ENCODE measurements at places on chromosomes 11 and 22.

GRCh38 chr11:125401235-125401634, 94.8 kb downstream of the FEZ1 start:
- DNase-seq = no peak

GRCh38 chr22:45310331-45310976, 720 bp downstream of the FAM118A start:
- no peak for DNase-seq

GRCh38 chr11:76947190-76947589, 86.5 kb downstream of the ACER3 start:
- DNase-seq = no peak

DNA sequence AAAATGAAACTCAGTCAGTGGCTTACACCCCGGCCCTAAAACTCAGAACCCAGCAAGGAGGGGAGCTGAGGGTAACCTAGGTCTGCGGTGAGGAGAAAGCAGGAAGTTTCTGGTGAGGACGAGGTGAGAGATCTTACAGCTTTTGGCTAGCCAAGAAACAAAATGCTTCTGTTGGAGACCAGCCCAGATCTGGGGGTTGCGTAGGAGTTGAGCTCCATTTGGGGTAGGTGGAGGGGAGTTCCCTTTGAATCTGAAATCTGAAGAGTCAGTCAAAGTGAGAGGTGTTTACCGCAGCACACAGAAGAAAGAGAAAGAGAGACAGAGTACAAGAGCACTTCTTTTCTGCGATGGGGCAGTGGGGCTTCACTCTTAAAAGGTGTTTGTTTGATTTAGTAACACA, 29.6 kb downstream of the EHF start:
- no peak for DNase-seq

DNA sequence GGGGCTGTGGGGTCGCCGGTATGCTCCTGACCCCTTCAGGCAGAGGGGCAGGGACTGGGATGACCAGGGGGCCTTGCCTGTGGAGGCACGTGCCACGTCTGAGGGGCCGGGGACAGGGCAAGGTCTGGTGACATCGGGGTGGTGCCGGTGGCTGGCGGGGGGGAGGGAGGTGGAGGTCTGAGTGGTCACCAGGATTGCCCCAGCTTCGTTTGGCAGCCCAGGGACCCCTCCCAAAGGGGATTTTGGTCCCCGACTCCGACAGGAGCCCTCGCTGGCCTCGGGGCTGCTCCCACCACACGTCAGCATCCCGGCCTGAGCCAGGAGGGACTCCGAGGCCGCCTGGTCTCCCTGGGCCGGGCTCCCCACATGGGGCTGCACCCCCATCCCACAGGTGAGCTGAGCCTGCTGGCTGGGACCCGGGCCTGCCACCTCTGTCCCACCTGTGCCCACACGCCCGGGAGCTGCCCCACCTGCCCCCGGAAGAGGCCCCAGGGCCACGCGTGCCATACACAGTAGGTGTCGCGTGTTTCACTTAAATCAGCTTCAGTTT, 1.1 kb upstream of the MUC6 start:
- DNase-seq = no peak

DNA sequence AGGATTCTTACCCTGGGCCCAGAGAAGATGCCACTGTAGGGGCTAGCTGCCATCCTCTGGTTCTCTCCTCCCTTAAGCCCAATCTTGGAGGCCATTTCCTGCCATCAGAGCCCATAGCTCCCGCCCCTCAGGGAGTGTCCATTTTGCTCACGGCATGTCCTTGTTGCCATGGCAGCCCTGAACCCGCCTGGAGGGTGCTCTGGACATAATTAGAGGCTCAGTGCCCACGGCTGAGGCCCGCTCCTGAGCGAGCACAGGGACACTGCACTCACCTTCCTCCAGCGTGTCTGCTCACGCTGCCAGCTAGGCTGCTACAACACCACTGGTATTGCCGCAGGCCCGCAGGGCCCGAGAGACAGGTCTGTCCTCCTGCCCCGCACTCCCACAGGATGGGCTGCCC, 11.1 kb upstream of the SUSD2 start:
- no peak for DNase-seq

- peak; percentile 36 for DNase-seq
Measured at GRCh38 chr11:41897991-41898390, 438.5 kb upstream of the LRRC4C start.

GRCh38 chr11:115466122-115466521, 38.1 kb downstream of the CADM1 start:
- DNase-seq = no peak

DNA sequence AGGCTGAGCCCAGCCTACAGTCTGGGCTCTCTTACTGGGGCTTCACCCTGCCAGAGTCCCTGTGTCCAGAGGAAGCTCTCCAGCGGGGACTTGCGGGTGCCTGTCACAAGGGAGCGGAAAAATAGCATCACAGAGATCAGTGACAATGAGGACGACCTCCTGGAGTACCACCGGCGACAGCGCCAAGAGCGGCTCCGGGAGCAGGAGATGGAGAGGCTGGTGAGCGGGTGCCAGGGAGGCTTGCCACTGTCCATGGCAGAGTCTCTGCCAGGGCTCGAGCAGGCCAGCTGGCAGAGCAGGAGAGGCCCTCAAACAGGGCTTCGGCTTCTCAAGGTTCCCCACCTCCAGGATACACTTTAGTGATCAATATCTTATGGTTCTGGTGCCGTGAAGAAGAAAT, 21.0 kb downstream of the PHLDB1 start:
- DNase-seq = no peak

- DNase-seq = no peak
Measured at GRCh38 chr11:77407613-77408012, 66.3 kb downstream of the PAK1 start.

DNA sequence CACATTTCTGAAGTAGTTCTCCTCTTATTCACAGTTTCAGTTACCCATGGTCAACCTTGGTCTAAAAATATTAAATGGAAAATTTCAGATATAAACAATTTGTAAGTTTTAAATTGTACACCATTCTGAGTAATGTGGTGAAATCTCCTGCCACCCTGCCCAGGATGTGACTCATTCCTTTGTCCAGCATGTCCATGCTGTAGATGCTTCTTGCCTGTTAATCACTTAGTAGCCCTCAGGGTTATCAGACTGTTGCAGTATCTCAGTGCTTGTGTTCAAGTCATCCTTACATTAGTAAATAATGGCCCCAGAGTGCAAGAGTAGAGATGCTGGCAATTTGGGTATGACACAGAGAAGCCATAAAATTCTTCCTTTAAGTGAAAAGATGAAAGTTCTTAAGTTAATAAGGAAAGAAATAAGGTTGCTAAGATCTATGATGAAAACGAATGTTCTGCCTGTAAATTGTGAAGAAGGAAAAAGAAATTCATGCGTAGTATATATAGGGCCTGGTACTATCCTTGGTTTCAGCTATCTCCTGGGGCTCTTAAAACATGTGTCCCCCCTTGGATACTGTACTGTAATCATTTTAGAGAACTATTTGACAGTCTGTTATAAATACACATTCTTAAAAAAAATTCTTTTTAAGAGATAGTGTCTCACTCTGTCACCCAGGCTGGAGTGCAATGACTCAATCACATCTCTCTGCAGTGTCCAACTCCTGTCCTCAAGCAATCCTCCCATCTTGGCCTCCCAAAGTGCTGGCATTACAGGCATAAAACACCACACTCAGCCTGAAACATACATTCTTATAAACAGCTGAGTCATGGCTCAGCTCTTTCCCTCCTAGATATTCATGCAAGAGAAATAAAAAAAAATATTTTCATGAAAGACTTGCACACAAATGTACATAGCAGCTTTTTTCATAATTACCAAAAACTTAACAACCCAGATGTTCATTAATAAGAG, 31.3 kb downstream of the MTNR1B start:
- DNase-seq = no peak

GRCh38 chr22:29328566-29329500, 13.3 kb upstream of the RASL10A start:
- no peak for DNase-seq

GRCh38 chr11:131977231-131977630, 606.8 kb downstream of the NTM start:
- DNase-seq = no peak

DNA sequence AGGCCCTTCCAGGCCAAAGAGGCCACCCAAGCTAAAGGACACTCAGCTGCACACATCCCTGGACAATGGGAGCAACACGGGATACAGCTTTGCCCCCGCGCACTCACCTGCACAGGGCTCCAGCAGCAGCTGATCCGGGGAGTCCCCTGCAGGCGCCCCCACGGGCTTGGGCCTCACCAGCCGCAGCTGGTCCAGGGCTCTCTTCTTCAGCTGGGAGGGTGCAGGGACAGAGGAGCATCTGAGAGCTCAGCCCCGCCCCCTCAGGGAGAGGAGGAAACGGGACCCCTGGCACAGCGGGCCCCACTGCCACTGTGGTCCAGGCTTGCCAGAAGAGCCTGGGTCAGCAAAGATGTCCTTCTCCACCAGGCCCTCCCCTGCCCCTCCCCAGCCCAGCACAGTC, 7.8 kb upstream of the MFNG start:
- DNase-seq = no peak

DNA sequence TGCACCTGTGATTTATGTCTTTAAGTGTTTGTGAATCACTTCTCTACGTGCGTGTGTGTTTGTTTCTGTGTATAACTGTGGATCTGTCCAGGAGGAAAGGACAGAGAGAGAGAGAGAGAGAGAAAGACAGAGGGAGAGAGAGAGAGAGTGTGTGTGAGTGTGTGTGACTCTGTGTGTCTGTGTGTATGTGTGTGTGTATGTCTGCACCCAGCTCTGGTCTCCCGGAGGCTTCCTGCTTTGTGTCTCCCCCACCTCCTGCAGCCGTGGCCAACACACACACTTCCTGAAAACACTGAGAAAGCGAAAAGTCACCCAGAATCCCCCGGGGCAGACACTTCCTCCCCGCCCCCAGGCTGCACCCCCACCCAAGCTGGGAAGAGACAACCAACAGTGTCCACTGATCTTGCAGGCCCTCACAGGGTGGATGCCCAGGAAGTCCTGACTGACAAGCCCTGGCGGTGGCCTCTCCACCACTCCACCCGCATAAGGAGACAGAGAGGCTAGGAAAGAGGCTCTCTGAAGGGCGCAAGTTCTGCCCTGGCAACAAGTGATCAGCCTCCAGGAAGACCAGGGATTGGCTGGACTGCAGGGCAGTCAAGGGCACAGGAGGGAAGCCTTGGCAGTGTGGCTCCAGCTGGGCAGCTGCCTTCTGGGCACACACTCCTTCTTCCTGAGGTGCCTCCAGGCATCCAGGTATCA, 30.0 kb downstream of the ARAP1 start:
- peak; percentile 89 for DNase-seq

- no peak for DNase-seq
Measured at GRCh38 chr22:17633998-17634323, 4.6 kb upstream of the BCL2L13 start.

DNA sequence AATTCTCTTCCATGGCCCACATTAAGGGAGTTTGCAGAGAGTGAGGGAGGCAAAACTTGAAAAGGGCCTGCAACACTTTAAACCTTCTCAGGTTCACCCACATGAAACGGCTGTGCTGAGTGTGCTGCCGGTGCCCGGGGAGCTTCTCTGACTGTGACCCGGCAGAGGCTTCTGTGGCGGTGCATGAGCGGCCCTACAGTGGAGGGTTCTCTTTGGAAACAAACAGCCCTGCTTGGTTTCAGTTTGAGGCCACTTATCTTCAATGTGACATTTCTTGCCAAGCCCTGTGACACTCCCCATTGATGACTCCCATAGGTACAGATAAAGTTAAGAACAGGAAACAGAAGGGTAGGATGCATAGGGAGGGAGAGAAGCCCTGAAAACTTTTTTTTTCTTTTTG, 31.8 kb downstream of the FAM118A start:
- DNase-seq = no peak

- no peak for DNase-seq
Measured at GRCh38 chr22:20128902-20129746, 2.5 kb upstream of the ZDHHC8 start.

DNA sequence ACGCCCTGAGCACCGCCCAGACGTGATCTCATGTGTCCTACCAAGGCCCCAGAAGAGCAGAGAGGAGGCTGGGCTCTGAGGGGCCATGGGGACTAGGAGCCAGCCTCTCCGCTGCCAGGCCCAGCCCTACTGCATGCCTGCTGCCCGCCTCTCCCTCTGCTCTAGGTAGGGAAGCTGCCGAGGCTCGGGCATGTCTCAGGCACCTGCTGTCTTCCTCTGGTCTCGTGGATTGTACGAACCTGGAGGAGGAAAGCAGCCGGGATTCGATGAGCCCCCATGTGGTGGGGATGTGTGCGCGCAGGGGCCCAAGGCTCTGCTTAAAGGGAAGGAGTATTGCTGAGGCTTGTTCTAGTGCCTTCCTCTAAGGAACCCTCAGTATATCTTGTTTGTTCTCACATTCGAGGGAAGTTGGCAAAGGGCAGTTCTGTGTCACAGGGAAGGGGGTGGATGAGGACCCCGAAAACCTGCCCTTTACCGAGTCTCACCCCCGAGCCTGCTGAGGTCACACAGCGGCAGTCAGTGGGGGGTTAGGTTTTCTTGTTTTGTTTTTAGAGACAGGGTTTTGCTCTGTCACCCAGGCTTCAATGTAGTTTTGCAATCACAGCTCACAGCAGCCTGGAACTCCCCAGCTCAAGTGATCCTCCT, 21.2 kb downstream of the DAGLA start:
- no peak for DNase-seq

GRCh38 chr11:118921929-118922744, 3.6 kb downstream of the BCL9L start:
- no peak for DNase-seq

DNA sequence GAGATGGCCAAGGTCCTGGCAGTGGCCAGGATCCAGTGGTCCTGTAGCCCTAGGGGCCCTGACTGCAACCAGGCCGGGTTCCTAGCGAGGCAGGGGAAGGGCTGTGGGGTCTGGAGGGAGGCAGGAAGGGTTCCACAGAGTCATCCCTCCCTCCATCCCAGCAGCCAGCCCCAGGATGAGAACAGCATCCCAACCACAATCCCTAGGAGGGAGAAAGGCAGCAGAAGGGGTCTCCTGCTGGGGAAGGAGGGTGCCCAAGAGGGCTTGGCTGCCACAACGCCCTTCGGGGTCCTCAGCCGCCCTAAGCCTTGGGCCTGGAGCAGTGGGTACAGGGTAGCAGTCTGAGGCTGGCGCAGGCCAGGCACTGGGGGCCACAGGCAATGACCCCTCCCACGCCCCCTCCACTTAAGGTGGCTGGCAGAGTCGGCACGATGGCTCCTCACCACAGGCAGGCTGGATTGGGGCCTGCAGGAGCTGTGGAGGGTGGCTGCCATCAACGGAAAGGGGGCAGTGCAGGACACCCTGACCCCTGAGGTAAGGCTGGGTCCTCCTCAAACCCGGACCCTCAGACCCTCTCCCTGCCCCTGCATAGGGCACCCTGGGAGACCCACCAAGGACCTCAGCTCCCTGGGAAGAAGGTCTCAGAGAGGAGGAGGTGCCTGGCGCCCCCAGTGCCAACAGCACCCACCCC, 7.2 kb downstream of the SLC22A12 start:
- no peak for DNase-seq

- DNase-seq = no peak
Measured at GRCh38 chr11:134367781-134368180, 36.0 kb downstream of the GLB1L2 start.
